ENCODE measurements at places on chromosomes 12 and 14.

- no peak for DNase-seq
Observed at GRCh38 chr12:113764661-113765060, 201.5 kb downstream of the RBM19 start.

DNA sequence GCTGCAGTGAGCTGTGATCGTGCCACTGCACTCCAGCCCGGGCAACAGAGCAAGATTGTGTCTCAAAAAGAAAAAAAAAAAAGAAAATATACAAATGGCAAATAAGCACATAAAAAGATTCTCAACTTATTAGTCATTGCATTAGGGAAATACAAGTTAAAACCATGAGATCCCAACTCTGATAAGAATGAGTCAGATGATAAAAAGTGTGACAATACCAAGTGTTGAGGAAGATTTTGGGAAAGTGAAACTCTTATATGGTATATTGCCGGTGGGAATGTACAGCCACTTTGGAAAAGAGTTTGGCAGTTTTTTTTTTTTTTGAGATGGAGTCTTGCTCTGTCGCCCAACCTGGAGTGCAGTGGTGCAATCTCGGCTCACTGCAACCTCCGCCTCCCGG lies 7.6 kb upstream of the PRPF40B start:
- DNase-seq, result no peak

DNA sequence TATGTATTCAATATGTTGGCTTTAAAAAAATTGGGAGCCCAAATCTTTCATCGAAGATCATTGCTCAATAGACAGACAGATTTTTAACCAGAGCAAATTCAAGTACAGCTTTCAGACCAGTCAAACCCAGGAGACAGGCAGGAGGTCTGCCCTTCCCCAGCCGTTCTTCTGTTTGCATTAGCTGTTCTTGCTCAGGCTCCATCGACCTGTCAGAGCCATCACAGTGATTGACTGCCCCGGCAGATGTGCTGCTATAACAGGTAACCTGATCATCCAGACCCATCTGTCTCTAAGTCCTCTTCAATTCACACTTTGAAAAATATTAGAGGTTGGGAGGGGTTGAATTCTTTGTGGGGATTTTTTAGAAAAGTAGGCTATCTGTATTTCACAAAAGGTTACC lies 453.5 kb downstream of the FOXG1 start:
- no peak for DNase-seq

DNA sequence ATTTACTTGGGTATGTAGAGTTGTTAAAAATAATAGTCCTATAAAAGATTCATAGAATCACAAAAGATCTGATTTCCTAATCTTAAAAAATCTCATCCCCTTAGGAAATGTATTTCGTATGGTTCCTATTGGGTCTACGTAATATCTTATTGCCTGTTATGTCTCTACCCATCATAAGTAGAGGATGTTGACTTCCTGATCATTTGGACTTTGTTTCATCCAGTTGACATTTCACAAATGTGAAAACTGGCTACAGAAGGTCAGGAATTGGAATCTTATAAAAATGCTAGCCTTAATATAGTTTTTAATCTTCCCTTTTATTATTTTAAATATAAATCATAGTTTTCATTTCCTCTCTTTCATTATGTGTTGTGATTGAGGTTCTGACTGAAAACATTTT lies 45.2 kb downstream of the TDP1 start:
- DNase-seq, result no peak

GRCh38 chr12:18562531-18562930 lies 175.3 kb downstream of the PLCZ1 start:
- no peak for DNase-seq
